ENCODE measurements at places on chromosomes 16 and 17.

DNA sequence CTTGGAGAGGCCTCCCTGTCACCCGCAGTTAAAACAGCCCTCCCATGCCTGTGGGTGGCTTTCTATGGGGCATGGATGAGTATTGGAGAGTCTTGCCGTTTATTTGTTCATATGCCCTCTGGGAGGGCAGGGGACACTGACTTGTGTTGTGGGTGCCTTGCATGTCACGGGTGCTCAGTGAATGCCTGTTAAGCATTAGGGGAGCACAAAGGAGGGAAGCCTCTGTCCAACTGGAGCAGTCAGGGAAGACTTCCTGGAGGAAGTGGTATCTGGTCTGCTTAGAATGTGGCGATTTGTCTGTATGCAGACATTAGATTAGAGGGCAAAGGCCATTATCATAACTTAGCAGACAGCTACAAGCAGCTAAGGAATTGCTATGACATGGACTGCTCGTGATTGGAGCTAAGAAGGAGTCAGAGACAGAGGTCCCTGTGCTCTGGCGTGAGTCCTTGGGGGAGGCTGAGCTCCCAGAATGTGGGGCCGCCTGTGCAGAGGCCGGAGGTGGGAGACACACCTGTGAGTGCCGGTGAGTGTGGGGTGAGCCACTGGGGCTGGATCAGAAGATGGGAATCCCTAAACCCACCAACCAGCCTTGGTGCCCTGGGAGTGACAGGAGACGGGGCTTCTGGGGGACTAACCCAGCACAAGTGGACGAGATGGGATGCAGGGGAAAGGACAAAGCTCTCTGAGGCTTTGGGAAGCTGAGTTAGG is 286.1 kb downstream of the SEC14L1 start:
- no peak for DNase-seq

DNA sequence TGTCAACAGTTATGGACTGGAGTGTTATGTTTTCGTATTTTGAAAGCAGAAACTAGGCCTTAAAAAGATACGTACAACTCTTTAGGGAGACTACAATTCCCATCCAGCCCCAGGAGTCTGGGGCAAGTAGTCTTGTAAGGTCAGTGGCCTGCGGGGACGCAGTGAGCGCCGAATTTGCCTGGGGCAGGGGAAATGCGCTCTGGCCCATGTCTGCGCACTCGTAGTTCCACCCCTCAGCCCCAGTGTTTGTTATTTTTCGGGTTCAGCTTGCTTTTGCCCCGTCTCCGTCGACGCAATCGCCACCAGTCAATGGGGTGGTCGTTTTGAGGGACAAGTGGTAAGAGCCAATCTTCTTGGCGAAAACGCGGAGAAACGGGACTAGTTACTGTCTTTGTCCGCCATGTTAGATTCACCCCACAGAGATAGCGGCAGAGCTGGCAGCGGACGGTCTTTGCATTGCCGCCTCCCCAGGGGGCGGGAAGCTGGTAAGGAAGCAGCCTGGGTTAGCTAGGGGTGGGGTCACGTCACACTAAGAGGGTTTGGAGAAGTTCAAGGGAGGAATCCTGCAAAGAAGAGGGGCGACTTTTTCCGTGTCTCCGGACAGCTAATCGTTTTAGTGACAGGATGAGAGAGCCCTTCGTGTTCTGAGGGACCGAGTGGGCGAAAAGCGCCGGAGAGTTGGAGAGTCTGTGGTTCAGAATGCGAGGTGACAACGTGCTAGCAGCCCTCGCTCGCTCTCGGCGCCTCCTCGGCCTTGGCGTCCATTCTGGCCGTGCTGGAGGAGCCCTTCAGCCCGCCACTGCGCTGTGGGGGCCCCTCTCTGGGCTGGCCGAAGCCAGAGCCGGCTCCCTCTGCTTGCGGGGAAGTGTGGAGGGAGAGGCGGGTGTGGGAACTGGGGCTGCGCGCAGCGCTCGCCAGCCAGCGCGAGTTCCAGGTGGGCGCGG is 1.1 kb upstream of the BRCA1 start:
- DNase-seq, result peak; percentile 28

DNA sequence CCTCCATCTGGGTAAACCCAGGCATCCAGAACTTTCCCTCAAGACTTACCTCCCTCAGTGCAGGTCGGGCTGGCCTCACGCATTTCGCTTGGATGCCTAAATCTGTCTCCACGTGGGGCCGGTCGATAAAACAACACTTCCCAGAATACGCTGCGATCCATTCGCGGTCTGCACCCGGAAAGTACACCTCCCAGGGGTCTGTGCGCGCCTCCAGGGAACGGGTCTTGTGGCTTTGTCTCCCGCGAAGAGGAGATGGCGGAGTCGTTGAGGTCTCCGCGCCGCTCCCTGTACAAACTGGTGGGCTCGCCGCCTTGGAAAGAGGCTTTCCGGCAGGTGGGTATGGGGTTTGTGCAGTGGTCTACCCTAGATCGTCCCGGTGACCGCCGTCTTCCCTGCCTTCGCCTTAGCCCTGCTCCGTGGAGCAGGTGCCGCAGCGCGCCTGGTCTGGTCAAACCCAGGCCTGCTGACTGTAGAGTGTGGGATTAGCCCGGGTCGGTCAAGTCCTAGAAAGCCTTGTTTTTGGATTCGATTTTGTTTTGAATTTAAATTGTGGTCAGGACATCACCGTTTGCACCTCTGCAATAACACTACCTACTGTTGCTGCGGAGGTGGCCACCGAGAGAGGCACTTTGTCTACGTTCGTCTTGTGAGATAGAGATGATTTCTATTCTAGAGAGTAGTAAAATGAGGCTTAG is at the start of gene RPAIN:
TSS of gene RPAIN (plus strand) at position 224 of the 695 bp plus-strand sequence. CDS start at position 253, 29 bp downstream.
- DNase-seq, result no peak

DNA sequence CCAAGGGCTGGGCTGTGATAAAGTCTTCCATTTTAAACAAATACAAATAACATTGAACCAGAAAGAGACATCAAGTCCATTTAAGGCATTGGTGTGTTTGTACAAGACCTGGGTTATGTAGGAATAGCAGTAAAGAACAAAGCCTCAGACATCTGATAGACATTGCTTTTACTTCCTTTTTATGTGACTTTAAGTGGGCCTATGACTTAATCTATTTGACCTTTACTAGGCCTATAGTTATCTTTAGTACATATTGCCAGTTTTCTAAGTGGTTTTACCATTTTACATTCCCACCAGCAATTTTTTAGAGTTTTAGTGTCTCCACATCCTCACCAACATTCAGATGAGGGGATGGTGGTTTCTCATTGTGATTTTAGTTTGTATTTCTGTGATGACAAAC is 298.8 kb downstream of the ZFHX3 start:
- no peak for DNase-seq

- no peak for DNase-seq
These were observed 79.5 kb downstream of the ANKRD11 start for GRCh38 chr16:89410794-89411309.

DNA sequence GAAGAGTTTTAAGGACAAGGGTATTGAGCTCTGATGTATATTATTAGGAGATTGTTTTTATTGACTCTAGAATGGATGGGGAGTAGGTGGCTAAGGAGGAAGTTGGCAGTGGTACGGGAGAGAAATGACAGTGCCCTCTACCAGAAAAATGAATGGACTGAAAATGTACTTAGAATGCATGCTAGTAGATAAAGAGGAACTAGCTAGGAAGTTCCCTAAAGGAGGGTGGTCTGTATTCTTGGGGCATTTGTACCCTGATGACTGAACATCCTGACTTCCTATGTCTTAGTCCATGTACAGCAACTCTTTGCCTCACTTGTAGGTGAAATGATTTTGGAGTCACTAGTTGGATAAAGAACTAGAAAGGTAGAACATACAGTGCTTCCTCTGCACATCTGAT is 581.5 kb upstream of the RBFOX1 start:
- DNase-seq, result no peak

GRCh38 chr16:20611350-20611902 is 35.3 kb upstream of the ACSM2B start:
- DNase-seq, result no peak

- DNase-seq, result no peak
These were observed 79.7 kb upstream of the NOL11 start for GRCh38 chr17:67637901-67638641.

- DNase-seq, result no peak
These were observed 24.2 kb downstream of the KRT25 start for GRCh38 chr17:40730970-40731369.

- DNase-seq, result no peak
These were observed 59.2 kb upstream of the LGALS9 start for GRCh38 chr17:27571563-27572352.

- no peak for DNase-seq
These were observed 39.9 kb downstream of the RNF157 start for GRCh38 chr17:76200354-76200753.

GRCh38 chr17:21177854-21178600 is 35.9 kb downstream of the TMEM11 start:
- DNase-seq, result no peak

DNA sequence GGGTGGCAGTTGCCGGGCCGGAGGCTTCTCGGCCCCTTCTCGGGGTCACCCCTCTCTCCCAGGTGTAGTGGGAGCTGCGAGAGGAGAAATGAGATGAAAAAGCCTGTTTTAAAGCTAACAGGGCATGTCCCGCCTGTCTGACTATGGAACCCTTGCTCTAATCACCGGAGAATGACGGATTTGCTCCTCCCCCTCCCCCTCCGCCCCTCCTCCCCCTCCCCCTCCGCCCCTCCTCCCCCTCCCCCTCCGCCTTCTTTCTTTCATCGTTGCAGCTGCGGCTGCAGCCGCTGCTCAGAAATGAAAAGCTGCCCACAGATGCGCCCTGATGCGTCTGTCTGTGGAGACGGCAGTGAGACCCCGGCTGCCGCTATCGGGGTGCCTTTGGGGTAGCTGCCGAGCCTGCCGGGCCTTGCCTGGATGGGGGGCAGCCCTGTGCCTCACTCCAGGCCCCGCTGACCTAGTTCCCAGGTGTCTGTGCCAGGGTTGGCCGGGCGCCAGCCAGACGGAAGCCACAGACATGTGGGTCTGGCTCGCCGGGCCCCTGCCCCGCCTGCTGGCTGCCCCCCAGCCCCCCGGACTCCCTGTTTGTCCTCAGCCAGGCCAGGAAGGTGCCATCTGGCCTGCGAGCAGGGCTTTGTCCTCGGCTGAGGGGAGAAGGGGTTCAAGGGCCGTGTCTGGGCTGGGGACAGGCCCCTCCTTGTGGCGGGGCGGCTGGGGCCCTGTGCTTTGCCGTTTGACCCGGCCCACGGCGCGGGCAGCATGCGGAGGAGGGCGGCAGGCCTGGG is 37.7 kb downstream of the GINS2 start:
- no peak for DNase-seq

DNA sequence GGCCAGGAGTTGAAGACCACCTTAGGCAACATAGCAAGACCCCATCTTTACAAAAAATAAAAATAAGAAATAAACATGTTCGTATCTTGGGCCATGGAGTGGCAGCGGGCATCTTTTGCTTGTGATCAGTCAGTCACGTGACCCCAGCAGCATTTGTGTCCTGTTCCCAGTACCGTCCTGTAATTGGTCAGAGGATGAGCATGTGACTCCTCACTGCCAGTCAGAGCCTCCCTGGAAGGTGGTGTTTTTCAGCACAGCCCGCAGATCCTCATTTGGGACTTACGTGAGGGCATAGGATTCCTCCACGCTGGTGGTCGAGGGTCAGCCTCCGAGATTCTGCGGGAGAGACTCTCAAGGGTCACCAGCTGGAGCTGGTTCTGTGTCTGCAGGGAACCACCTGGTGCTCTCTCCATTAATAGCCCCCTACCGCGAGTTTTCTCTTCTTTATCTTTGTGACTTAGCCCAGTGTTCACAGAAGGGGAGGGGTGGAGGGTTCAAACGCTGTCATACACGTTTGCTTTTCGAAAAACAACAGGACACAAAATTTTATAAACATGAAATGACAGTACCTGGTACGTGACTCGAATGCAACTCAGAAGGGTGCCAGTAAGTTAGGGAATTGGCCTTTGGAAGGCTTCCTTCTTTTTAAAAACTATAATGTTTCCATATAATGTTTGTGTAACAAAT is 17.2 kb downstream of the MRC2 start:
- DNase-seq, result peak; percentile 4

GRCh38 chr16:10318798-10319500 is 66.9 kb upstream of the ATF7IP2 start:
- DNase-seq, result no peak

Data from activated T-cell treated with anti-CD3 and anti-CD28 coated beads, Interleukin-2, amount 50 U/mL, for 1 hour (primary cell).